ENCODE measurements at places on chromosomes 13 and 19.

DNA sequence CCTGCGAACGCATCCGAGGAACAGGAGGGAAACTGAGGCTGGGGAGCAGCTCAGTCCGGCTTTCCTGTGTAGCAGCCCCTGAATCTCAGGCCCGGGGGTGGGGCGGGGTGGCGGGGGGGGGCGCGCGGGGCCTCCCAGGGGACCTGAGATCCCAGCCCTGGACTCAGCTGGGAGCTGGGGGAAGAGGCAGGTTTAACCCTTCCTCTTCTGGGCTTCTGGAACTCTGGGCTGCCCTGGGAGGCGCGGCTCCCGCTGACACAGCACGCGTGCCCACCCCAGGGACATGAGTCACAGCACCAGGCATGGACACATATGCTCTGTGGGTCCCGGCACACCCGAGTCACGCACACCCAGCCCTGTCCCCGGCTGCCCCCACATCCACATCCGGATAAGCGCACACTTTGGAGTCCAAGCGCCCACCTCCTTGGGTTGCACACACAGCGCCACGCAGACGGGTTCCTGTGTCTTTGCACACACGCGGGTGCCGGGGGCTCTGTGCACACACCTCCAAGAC lies 3.5 kb upstream of the CIRBP start:
- DNase-seq: no peak

GRCh38 chr19:40228346-40228745 lies 1.9 kb upstream of the CCNP start:
- no peak for DNase-seq

DNA sequence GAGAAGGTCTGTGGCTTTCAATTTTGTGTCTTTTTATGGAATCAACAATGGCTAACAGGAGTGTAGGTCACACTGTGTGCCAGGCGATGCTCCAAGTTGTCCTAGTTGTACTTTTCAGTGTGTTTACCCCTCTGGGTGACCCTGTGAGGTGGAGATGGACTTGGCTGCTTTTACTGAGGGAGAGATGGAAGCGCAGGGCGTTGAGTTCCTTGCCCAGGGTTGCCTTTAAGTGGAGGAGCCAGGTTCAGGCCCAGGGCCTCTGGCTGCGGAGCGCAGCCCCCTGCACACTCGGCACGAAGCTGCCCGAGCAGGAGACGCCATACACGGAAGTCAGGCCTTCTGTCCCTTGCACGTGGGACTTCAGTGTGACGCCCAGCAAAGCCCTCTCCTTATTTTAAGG lies 112.8 kb downstream of the RAB20 start:
- DNase-seq: no peak

- DNase-seq: no peak
These were observed 11.5 kb downstream of the GPR183 start for GRCh38 chr13:99295488-99296252.

DNA sequence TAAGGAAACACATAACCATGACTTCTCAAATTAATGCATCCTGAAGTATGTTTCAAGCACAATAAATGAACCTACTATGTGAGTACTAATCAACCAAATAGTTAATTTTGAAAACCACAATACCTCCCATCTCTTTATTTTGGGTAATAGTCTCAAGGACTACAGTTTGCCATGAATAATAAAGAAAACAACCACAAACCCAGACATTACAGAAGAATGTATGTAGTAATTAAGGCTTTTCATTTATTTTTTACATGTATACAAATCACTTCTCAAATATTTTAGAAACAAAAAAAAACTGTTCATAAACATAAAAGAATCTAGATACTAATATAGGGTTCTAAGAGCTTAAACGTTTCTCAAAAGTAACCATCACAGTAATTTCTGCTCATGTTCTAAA lies 6.8 kb downstream of the KATNAL1 start:
- DNase-seq: no peak

- DNase-seq: no peak
These were observed 5.1 kb upstream of the COMP start for GRCh38 chr19:18796239-18796638.

DNA sequence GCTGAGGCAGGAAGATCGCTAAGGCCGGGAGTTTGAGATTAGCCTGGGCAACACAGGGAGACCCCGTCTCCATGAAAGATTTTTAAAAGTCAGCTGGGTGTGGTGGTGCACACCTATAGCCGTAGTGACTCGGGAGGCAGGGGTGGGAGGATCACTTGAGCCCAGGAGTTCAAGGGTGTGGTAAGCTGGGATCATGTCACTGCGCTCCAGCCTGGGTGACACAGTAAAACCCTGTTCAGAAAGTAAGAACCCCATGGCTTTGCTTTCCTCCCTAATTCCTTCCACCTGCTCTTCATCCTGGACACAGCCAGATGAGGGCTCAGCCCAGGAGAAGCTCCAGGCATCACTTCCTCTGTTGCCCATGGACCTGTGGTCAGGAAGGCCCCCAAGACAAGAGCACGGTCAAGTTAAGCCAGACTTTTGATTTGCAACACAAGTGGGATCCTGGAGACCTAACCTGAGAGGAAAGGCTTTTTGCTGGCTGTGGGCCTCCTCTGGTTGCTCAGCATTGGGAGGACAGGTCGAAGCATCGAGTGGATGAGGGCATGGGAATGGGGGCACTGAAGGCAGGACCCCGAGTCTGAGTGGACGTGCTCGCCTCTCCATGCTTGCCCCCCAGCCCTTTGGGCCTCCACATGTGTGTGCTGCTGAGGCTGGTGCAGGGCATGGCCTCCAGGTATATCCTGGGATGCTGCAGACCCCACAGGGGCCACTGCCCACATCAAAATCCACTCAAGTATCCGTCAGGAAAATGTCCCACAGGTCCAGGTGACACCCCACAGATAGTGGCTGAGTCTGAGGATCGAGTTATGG lies 25.4 kb downstream of the TUBA3C start:
- DNase-seq: no peak

DNA sequence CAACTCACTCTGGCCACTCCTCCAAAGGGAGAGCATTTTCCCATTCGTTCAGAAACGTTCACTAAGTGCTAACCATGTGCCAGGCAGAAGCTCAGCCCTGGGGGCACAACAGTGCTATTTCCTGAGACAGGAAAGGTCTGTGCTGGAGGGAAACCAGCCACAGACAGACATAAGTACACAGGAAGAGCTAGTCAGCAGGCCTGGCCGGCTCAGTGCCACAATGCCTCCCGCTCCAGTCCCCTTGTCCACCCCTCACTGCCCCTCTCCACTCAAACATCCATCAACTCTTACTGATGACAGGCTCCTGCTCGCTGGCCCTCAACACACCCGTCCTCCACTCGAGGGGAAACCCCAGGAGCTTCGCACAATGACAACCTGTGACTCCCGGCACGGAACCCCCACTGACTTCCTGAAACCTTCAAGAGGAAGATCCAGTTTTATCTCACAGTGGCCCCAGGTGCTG lies 11.3 kb upstream of the PLA2G4C start:
- DNase-seq: no peak

DNA sequence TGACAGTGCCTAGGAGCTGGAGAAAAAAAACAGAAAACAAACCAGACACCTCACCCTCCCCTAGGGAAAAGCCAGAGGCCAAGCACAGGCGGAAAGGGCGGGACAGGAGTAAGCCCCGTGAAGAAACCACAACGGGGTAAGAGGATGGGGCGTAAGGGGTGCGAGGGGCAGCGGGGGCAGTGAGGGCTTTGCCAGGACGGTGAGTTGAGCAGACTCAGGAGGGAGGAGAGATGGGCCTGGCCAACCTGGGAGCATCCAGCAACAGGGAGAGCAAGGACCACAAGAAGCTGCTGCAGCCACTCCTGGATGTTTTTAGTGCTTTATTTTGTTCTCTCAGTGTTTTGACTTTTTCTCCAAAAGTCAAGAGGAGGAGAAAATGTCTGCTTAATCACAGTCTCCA lies 114.1 kb upstream of the SOX1 start:
- DNase-seq: no peak

- no peak for DNase-seq
These were observed 52.4 kb downstream of the RFX2 start for GRCh38 chr19:6057651-6058517.

DNA sequence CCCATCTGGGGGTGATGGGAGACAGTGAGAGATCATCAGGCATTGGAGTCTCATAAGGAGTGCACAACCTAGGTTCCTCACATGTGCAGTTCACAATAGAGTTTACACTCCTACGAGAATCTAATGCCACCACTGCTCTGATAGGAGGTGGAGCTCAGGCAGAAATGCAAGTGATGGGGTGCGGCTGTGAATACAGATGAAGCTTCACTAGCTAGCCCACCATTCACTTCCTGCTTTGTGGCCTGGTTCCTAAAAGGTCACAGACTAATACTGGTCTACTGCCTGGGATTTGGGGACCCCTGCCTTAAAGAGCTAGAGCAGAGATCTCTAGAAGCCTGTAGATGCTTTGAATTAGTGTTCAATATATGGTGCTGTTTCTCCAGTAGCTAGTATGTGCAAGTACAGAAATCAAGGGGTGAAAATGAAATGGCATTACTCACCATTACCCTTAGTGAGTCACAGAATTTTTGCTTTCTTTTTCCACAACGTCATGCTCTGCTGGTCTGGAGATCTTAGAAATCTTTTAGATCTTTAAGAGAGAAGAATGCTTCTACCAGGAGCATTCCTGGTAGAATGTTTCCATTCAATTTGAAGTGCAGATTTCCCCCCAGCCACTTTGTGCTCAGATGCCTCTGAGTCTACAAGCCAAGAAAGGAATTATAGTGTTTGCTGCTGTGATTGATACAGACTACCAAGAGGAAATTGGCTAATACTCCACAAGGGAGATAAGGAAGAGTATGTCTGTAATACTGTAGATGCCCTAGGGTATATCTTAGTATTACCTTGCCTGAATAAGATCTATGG lies 2301.2 kb downstream of the PCDH9 start:
- no peak for DNase-seq

DNA sequence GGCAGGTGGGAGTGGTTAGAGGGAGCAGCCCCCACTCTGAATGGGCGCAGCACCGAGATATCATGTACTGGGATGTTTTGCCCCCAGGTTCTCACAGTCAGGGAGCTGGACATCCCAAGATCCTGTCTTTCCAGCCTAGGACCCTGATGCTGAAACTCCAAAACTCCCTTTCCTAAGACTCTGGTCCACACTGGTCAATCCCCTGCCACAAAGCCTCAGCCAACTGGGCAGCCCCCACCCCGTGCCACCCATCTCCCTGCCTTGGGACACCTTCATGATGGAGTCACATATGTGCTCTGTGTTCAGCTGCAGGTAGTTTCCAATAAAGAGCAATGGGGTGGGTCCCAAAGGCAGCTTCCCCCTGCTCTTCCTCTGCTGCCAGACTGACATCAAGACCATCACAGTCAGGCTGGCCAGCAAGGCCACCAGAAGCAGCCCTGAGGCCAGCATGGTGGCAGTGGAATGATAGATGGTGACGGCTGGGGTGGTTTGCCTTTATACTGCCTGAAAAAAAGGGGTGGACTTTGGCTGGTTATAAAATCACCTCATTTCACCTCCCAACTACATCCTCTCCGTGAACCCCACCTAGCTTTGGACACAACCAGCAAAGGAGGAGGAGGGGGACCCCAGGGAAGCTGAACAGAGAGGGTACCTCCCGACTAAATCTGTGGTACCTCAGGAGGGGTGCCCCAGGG lies 36.3 kb downstream of the CYP2B6 start:
- no peak for DNase-seq

- no peak for DNase-seq
These were observed 1366.3 kb downstream of the OLFM4 start for GRCh38 chr13:54394908-54395307.

DNA sequence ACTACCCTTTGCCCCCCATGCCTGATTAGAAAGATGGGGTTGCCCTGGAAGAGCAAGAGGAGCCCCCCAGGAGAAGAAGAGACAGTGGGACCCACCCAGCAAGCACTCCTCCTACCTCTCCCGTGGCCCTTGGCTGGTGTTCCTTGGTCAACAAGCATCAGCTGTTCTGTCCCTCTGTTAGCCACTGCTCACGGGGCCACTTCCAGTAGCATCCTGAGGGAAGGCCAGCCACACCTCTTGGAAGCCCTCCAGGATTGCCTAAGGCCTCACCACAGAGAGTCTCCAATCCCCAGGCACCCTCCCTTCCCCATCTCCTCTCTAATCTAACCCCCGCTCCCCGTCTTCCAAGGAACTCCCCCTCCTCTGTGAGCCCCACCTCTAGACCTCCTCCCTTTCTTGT lies 15.1 kb upstream of the DPP9 start:
- no peak for DNase-seq

DNA sequence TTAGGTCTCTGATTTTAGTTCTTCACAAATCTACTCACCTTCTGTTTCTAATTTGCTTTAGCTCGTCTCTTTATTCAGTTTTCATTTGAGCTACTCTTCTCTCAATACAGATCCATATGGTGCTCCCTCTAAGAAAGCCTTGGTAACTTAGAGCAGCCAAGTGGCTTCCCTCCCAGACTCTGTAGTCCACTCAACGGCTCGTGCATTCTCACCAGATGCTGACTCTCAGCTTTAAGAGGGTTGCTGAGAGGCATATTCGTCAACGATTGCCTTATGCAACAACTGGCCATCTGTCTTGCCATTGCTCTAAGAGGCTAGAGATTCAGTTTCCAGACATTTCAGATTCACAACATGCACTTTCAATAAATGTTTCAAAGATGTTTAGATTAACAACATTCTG lies 785.8 kb upstream of the SLC10A2 start:
- no peak for DNase-seq

DNA sequence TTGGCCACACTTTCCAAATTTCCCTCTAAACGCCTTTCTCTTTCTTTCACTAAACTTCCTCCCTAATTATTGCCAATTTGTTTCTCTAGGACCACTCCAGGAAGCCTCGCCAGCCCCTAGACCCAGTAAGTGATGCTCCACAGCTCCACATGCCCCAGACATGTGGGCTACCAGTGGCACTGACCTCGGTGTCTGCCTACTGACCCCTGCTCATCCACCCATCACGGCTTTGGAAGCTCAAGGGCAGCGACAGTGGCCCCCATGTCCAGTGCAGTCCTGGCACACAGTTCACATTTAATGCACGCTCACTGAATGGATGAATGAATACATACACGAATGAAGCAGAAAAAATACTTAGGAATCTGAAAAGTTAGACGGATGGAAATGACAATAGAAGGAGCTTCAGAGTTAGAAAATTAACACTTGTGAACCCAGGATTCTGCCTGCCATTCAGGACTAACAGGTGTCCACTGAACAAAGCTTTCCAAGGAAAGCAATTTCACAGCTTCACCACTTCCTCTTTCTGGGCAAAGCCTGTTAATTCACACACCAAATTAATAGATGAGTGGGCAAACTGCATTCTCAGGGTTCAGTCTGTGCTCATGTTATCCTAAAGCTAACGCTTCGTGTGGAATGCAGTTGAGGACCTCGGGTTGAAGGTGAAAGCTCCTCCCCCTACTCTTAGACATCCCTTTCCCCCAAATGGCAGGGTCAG lies 50.9 kb downstream of the CCDC70 start:
- DNase-seq: no peak

GRCh38 chr19:54600212-54600611 lies 6.8 kb downstream of the LILRA1 start:
- DNase-seq: no peak

DNA sequence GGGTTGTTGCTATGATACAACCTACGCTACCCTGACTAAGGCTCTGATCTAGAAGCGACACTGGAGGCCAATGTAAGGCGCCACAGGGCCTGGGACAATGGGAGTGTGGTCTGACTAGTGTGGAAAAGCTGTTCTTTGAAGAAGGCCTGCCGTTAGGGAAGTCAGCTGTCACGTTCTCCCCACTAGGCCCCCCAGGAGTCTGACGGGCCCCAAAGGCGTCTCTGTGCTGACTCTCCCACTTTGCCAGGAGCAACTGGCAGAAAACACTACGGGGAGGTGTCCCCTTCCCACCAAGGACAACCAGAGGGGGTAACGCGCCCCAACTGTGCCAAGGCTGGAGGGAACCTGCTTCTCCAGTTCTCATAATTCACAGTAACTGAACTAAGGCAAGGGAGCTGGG lies 25.3 kb upstream of the EIF3G start:
- DNase-seq: no peak

Measured in iPS DF 19.7 (cell line).